ENCODE measurements at places on chromosomes 5 and 9. TPM values are rescaled to one million over a fixed set of nuclear protein-coding genes. Genes with fewer than 3 reads are reported as not detected.

Gene LCN1
- total RNA-seq: not detected

Gene SGCD
- total RNA-seq: 11.7 TPM

Gene TAS2R1
- total RNA-seq: not detected

Gene CMYA5
- total RNA-seq: 1.7 TPM

Gene GRIN3A
- 0.09 TPM for total RNA-seq

Gene TRIP13
- 4.4 TPM for total RNA-seq

Gene CNTNAP3B
- 6.4 TPM for total RNA-seq

Gene DOCK8
- 0.18 TPM for total RNA-seq

Gene C1QTNF2
- 2.0 TPM for total RNA-seq

Gene CAMLG
- 42.4 TPM for total RNA-seq

Gene PRDM9
- not detected for total RNA-seq

Gene MLANA
- total RNA-seq: not detected

Gene SUSD3
- 0.09 TPM for total RNA-seq

Gene TLX3
- not detected for total RNA-seq

Gene RLN1
- 0.18 TPM for total RNA-seq

Gene QSOX2
- total RNA-seq: 9.2 TPM

Gene FABP6
- not detected for total RNA-seq

Gene UNC5A
- total RNA-seq: not detected

Gene DAB2IP
- total RNA-seq: 17.4 TPM

Gene LIX1
- not detected for total RNA-seq

Gene PCDHB10
- 0.41 TPM for total RNA-seq

Gene TRPM3
- total RNA-seq: 8.8 TPM

Gene FBP2
- total RNA-seq: not detected

Gene PCSK1
- total RNA-seq: 0.45 TPM

Gene C5orf58
- not detected for total RNA-seq

Gene PCDHB4
- total RNA-seq: 0.65 TPM

Gene PCDHB3
- 0.74 TPM for total RNA-seq

Gene FAM163B
- not detected for total RNA-seq
